ENCODE measurements at places on chromosomes 1 and 21.

DNA sequence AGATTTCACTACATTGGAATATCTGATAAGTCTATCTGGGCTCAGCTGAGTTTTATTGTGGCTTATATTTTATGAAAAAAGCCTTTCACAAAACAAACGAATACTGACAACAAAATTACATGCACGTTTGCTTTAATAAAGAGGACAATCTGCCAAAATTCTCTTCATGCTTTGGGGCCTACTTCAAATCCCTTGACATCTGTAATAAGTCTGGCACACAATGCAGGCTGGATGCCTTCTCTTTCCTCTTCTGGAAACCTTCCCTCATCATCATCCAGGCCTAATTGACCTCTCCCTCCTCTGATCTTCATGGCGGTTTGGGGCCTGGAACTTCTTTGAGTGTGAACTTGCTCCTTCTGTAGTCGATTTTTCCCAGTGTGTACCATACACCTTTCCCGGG lies 70.3 kb downstream of the MAP10 start:
- no peak for DNase-seq

DNA sequence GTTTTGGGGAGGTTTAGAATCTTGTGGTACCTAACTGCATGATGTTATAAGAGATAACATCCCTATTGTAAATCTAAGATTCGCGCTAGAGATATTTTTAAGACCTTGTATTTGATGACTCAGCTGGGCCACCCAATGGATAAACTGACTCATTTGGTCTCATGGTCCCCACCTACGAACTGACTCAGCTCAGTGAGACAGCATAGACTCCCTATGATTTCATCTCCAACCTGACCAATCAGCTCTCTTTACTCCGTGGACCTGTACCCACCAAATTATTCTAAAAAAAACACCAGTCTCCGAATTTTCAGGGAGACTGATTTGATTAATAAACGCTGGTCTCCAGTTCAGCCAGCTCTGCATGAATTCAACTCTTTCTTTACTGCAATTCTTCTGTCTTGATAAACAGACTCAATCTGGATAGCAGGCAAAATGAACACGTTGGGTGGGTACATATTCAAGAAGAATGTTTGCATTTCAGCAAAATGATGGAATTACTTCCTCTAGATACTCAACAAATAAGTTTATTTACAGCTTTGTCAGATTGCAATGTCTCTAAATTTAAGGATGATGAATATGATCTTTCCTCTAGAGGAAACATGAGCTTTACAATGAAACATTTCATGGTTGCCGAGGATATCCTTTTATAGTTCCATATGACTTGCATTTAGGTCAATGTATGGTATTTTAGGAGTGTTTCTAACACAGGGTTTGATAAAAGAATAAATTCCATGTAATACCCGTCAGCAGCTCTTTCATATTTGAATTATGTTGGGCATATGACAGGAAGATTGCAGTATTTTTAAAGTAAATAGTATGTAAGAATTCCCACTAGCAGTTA lies 516.6 kb upstream of the RGS18 start:
- no peak for DNase-seq

GRCh38 chr1:6028042-6028850 lies 17.4 kb upstream of the KCNAB2 start:
- peak; percentile 40 for DNase-seq

DNA sequence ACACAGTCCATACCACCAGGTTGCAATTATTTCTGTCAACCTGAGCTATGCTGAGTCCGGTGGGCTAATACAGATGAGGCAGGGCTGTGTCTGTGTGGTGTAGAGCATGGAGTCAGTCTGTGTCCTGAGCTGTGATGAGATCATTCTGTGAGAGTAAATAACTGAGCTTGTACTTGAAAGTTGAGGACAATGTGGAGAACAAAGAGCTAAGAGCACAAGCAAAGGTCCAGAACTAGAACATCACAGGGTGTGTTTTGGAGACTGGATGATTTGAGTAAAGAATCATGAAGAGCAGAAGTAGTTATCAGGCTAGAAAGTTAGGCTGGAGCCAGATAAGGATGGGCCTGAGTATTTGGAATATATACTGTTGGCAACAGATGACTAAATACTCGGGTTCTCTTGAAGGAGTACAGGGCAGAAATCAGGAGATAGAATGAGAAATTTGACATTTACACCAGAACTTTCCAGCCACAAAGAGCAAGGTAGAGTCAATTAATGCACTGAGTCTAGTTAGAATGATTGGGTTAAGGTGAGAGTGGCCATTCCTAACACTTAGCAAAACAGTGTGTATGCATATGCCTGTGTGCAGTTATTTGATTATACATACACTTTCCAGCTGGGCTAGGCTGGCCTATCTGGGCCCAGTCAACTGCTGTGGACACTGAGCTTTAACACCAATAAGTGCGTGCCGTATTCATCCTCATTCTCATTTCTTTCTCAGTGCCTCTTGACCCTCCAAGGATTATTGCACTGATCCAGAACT lies 48.8 kb downstream of the LEPR start:
- DNase-seq, result no peak

- no peak for DNase-seq
These were observed 3.2 kb upstream of the ZBTB21 start for GRCh38 chr21:42013376-42013775.

DNA sequence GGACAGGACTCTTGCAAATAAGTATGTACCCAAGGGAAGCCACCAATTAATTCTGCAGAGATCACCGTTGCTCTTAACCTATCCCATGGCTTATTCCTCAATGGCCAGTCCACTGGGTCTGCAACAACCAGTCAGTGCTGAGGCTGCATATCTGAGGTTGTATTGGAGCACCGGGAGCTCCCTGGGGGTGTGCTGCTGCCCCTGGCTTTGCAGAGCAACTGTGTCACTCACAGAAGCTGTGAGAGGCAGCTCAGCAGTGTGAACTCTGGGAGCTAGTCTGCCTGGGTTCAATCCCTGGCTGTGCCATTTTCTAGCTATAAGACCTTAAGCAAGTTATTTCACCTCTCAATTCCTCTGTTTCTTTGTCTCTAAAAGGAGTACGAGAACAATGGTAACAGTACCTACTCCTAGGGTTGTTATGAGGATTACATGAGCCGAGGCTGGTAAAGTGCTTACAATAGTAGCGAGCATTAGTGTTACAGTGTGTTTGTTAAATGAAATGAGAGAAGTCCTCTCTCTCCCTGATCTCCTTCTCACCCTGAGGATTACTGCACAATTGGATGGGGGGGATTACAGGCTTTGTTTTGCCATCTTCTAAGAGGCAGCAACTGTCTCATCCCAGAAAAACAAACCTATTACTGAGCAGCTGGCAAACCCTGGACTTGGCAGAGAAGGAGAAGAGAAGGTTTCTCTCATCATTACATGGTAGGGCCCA lies 3.6 kb downstream of the RXRG start:
- DNase-seq, result no peak

- DNase-seq, result no peak
These were observed 35.3 kb downstream of the DTL start for GRCh38 chr1:212070720-212071302.

- no peak for DNase-seq
These were observed 11.0 kb downstream of the DMRTB1 start for GRCh38 chr1:53470155-53470554.

DNA sequence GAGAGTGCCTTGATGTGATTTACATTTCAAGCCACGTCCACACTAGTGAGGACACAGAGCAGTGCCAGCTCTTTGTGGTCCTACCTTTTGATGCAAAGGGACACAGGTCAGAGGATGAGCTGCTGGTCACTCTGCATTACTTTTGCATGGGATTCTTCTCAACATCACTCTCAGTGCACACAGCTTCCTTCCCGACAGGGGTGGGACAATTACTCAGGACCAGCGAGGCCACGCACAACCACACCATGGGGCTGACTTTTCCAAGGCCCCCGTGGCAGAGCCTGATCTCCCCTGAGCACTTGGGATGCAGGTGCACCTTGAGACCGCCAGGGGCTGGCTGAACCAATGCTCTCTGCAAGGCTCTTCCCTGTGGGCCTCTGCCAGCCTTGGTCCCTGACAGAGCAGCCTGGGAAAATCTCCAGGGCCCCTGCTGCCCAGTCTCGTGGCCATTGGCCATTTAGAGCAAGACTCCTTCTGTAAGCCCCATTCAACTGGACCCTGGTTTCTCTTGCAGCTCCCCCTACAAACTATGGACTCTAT lies 13.2 kb upstream of the PRAMEF12 start:
- no peak for DNase-seq

GRCh38 chr1:218804014-218804785 lies 369.5 kb upstream of the LYPLAL1 start:
- no peak for DNase-seq

DNA sequence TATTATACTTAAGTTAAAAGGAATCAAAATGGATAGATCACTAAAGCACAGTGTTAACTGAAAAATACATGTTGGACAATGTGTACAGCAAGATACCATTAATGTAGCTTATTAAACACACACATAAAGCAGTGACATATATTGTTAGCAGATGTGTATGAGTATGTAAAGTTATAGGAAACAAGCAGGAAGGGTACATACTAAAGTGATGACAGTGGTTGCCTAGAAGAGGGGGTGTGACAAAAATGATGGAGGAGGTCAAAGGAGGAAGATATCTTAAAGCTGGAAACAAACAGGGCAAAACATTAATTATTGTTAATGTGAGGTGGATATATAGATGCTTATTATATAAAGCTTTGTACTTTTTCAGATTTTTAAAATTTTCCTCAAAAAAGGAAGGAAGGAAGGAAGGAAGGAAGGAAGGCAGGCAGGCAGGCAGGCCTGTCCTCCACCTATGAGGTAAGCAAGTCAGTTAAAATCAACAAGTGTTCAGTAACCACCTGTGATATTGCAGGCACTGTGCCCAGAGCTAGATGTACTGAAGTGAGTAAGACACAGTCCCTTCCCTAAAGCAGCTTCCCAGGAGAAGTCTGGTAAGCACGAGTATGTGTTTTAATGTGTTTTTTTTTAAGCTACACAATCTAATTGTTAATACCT lies 252.9 kb upstream of the NR5A2 start:
- DNase-seq, result no peak

GRCh38 chr1:44647896-44648295 lies 26.4 kb downstream of the TMEM53 start:
- DNase-seq, result no peak
